ENCODE measurements at places on chromosomes 1 and 21.
A peak's percentile ranks its signal among the peaks of the same experiment; 100 is the strongest.

GRCh38 chr1:80349218-80349617, 1342.7 kb upstream of the ADGRL4 start:
- DNase-seq: no peak

DNA sequence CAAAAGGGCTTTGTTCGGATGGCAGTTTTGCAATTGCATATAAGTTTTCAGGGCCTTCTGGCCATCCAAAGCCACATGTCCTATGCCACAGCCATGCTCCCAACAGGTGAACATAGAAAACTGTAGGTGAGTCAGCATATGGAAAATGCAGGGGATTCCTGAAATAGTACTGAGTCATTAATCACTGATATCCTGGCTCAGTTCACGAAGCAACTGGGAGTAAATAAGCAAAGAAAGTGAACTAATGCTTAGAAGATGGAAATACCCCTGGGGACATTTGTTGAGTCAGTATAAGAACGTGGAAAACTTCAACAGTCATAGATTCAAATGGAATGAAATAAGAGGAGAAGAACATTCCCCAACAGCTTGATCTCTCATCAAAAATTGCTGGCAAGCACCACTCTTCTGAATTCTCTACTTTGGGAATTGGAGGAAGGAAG, 148.9 kb upstream of the RUNX1 start:
- no peak for DNase-seq

DNA sequence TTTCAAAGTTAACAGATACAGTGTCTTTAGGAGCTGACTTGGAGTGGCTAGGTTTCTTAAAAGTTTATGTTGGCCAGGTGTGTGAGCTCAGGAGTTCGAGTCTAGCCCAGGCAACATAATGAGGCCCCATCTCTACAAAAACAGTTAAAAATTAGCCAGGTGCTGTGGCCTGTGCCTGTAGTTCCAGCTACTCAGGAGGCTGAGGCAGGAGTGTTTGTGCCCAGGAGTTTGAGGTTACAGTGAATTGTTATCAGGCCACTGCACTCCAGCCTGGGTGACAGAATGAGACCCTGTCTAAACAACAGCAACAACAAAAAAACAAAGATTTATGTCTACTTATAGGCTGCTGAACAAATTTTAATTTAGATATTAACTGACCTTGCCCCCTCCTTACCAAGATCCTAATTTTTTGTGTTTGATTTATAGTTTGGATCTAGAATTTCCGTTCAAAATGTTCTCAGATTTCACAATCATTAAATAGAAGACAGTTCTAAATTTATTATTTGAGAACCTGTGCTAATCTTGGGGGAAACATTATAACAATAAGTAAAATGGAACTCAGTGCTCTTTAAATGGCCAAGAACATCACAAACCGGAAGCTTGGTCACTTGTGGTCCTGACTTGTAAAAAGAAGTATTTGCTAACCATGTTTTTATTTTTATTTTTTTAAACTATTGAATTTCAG, 67.8 kb downstream of the POU2F1 start:
- no peak for DNase-seq

DNA sequence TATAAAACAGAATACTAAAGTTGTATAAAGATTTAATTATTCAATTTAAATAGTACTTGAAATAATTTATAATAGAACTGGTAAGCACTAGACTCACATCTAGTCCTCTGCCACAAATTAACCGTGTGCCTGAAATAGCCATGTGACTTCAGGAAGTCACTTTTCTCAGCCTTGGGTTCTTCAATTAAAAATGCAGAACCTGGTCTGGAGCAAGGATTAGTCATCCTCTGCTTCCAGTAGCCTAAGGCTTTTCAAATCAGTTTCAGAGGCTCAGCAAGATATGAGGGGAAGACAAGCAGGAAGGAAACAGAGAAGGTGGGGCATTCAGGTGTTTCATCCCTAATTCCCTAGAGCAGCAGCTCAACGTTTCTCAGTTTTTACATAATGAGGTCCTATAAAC, 23.0 kb downstream of the DPH5 start:
- DNase-seq: no peak

GRCh38 chr21:42581993-42582786, 68.5 kb downstream of the SLC37A1 start:
- no peak for DNase-seq

DNA sequence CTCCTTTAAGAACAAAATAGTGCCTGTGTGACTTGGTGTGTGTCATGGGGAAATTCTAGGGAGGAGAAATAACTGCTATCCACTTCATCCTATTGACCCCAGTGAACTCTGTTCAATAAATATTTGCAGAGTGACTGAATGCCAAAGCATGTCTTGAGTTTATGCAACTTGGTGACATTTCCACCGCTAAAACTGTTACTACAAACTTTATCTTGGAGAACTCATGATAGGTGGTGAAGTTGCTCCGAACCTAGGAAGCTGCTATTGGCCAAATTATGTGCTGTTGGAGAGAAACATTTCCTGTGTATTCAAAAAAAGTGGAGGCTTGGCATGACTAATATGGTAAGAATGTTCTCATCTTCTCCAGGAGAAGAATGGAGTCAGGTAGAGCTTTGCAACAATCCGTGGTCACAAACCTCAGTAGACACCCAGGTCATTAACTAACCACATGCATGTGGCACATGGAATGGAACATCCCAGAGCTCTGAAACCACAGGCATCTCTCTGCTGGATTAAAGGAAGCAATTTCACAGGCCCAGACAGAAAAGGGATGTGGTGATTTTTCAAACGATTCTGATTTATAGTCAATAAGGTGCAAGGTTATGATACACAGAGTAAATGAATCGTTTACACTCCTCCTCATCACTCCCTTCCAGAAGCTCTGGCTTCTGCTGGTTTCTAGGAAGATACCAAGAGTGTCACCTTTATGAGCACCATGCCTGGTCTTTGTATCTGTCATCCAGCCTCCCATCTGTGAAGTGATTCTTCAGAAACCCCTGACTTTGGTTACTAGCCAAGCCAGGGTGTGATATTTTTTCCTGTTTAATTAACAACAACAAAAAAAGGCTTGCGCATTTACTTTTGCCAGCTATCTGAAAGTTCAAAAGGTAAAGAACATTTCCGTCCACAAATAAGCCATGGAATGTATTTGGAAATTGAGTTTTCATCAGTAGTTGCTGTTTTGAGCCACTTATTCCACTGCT, 361.1 kb downstream of the TGFB2 start:
- DNase-seq: no peak

- no peak for DNase-seq
These were observed 30.9 kb downstream of the PROX1 start for GRCh38 chr1:214018386-214019268.

DNA sequence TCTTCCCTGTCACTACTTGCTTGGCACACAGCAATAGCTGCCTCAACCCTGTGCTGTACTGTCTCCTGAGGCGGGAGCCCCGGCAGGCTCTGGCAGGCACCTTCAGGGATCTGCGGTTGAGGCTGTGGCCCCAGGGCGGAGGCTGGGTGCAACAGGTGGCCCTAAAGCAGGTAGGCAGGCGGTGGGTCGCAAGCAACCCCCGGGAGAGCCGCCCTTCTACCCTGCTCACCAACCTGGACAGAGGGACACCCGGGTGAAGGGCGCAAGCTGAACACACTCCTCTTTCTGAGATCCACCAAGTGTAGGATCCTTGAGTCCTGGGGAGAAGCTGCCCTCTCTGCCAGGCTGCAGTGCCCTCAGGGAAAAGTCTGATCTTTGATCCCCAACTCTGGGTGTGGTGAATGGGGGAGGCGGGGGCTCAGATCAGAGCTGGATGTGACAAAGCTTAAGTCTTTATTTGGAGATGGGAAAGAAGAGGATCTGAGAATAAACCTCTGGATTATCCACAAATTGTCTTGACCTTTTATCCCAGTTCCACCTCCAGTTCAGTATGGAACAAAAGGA, 1.2 kb downstream of the RXFP4 start:
- no peak for DNase-seq

GRCh38 chr1:33190701-33191100, 8.9 kb upstream of the TRIM62 start:
- no peak for DNase-seq

DNA sequence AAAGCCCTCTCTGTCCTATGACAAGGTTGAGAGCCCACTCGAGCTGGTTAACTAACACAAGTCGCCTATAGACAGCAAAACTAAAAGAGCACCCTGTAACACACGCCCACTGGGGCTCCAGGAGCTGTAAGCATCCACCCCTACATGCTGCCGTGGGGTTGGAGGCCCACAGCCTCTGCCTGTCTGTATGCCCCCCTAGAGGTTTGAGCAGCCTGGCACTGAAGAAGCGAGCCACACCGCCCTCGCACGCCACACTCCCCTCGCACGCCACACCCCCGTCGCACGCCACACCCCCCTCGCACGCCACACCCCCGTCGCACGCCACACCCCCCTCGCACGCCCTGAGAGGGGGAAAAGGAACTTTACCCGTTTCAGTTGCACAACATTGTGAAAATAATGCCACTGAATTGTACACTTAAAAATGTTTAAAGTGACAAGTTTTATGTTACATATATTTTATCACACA, 13.2 kb upstream of the HMGCL start:
- peak; percentile 70 for DNase-seq

- no peak for DNase-seq
These were observed 39.5 kb downstream of the LRRC71 start for GRCh38 chr1:156959925-156960324.

GRCh38 chr1:33374336-33375105, 53.6 kb upstream of the A3GALT2 start:
- DNase-seq: no peak

GRCh38 chr1:235625831-235626230, 23.8 kb downstream of the GNG4 start:
- DNase-seq: no peak

GRCh38 chr1:58845942-58846341, 62.1 kb upstream of the JUN start:
- DNase-seq: no peak

DNA sequence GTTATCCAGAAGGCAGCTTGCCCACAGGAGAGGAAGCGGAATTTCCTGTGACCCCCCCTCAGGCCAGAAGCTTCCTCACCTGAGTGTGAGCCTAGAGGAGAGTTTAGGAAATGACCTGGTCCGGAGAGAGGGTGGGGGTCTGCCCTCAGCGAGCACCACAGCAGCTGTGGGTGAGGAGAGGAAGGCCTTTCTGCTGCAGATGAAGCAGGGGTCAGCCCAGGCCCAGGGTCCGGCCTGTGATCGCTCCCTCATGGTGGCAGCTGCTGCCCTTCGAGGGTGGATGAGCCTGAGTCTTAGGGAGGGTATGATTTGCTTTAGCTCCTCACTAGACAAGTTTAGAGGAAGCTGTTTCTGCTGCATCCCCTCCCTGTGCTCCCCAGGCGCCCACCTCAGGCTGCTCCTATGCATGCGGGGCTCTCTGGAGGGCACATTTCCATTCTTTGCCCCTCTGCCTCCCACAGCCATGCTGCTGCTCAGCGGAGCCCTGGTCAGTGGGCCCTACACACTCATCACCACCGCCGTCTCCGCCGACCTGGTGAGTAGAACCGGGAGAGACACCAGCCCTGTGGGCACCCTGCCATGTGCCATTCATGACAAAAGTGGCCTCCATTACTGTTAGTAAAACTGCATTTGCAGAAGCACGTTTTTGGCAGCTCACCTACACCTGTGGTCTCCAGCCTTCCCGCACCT, 53.0 kb downstream of the SLC37A1 start:
- DNase-seq: no peak

- no peak for DNase-seq
These were observed 903.2 kb downstream of the ADGRL2 start for GRCh38 chr1:82703951-82704350.

DNA sequence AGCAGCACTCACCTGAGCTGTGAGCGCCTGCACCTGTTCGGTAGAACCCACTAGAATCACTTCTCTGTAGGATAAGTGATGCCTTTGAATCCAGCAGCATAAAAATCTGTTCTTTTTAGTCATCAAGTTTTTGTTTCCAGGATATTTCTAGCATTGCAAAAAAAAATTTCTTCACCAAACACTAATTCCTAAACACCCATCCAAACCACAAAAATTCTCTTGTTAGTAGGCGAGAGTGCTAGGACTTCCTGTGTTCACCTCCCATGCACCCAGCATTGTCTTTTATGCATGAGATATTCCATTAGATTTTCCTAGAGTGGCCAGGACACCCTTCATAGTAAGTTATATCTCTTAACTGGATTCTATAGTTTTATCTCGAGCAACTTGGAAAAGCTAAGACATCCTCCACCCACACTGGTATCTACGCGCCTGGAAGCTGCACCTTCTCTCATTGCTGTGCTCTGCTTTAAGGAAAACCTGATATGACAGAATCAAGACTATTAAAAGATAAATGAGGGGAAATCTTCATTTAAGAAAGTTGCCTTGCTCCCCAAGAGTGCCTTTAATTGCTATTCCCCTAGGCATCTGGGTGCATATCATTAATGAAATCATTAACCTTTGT, 12.3 kb downstream of the SERTAD4 start:
- DNase-seq: no peak

- DNase-seq: no peak
These were observed 48.5 kb downstream of the RWDD3 start for GRCh38 chr1:95282518-95282895.
